Fibroblast of skin of abdomen (primary cell): ENCODE measurements at places on chromosomes 3 and 15.

DNA sequence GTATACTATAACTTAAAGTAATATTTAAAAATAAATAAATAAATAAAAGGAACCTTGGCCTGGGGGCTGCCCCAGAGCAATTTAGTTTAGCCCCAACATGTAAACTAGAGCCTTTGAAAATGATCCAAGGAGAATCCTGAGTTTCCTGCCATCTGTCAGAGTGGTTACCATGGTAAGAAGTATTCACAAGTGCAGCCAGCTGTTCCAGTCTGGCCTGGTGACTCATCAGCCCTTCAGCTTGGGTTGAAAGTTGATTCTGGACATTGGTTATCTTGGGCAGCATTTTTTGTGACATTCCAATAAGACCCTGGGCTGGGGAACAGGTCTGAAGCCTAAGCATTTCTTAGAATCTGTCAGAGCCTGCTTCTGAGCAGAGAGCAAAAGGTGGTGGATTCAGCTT is 72.7 kb upstream of the LRTM1 start:
- peak; percentile 85 for DNase-seq

- no peak for DNase-seq
Observed at GRCh38 chr3:15462451-15462850, 35.1 kb downstream of the EAF1 start.

- DNase-seq: no peak
Observed at GRCh38 chr3:37833302-37834186, 28.1 kb upstream of the CTDSPL start.

DNA sequence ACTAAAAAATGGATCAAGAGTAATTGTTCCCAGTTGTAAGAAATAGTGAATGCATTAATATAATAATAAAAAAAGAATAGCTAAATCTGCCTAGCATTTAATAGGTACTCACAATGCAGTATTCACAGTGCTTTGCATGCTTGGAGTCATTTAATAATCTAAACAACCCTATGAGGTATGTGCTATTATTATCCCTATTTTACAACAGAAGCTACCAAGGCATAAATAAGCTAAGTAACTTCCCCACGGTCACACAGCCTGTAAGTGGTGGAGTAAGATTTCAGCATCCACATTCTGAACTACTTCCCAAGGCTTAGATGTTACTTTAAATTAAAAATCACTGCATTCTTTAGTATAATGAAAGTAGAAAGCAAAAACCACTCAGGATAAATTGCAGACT is 102.9 kb downstream of the PLCH1 start:
- no peak for DNase-seq

GRCh38 chr3:158911586-158911985 is 109.7 kb downstream of the MFSD1 start:
- no peak for DNase-seq

DNA sequence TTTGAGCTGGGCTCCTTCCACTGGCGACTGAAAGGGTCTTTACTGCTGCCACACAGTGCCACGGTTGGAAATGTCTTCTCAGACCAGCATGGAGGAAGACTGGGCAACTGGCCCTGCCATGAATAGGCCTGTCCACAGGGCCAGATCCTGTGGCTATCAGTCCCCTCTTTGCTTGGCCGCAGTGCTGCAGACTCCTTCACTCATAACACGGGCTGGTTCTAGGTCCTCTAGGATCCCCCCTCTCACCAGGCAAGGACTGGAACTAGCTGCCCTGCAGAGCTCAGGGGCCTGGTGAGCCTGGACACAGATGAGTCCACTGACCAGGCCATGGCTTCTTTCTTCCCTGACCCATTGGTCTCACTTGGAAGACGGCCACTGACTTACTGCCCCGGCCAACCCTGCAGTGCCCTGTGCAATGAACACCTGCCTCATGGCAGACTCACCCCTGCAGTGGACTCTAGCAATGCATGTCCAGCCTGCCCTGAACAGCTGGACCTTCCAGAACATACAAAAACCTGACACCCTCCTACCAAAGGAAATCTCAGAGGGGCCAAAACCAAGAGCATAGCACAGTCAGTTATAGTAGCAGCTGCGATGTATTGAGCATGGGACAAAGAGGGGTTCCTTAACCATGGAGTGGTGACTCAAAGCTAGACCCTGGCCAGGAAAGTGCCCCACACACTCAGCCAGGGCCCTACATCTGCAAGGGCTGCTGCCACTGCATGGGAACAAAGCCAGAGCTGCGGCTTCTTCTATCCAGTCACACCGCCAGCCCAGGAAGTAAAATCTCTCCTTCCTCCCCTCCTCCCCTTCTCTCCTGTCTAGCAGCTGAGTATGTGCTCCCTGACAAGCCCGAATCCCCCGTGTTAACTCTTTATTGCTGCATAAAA is 72.1 kb upstream of the ITGA11 start:
- DNase-seq: peak; percentile 78
